Activated CD4-positive, alpha-beta T cell treated with anti-CD3 and anti-CD28 coated beads for 36 hours (primary cell): ENCODE measurements at places on chromosomes 6 and 20.

GRCh38 chr6:90610751-90611542 lies 24.1 kb upstream of the MAP3K7 start:
- peak; percentile 62 for DNase-seq

- no peak for DNase-seq
Observed at GRCh38 chr20:25056690-25057233, 1.2 kb downstream of the ACSS1 start.

GRCh38 chr20:4856022-4856755 lies 134.5 kb downstream of the PRND start:
- no peak for DNase-seq

- DNase-seq = peak; percentile 40
Observed at GRCh38 chr6:47714802-47715201, 16.4 kb downstream of the ADGRF4 start.

- no peak for DNase-seq
Observed at GRCh38 chr20:19047040-19047950, 165.1 kb upstream of the SLC24A3 start.

- DNase-seq = peak; percentile 20
Observed at GRCh38 chr20:56442389-56443365, 25.8 kb upstream of the RTF2 start.

- DNase-seq = peak; percentile 32
Observed at GRCh38 chr6:25053875-25054371, 118.2 kb upstream of the RIPOR2 start.

GRCh38 chr6:53877151-53877550 lies 82.3 kb downstream of the LRRC1 start:
- DNase-seq = no peak

- no peak for DNase-seq
Observed at GRCh38 chr20:34663213-34663943, 13.5 kb downstream of the PIGU start.

DNA sequence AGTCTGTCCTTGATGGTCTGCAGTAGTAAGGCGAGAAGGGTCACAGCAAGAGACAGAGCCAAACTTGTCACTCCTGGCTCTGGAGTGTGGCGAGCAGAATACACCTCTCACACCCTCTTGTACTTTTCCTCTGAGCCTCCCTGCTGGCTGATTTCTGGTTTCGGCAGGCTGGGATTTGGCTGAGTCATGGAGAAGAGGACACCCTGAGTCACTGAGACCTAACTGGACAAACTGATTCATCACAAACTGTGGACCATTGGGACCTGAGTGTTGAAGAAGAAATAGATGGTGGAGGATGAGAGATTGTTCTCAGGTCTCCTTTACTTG lies 101.7 kb downstream of the F13A1 start:
- DNase-seq = no peak

DNA sequence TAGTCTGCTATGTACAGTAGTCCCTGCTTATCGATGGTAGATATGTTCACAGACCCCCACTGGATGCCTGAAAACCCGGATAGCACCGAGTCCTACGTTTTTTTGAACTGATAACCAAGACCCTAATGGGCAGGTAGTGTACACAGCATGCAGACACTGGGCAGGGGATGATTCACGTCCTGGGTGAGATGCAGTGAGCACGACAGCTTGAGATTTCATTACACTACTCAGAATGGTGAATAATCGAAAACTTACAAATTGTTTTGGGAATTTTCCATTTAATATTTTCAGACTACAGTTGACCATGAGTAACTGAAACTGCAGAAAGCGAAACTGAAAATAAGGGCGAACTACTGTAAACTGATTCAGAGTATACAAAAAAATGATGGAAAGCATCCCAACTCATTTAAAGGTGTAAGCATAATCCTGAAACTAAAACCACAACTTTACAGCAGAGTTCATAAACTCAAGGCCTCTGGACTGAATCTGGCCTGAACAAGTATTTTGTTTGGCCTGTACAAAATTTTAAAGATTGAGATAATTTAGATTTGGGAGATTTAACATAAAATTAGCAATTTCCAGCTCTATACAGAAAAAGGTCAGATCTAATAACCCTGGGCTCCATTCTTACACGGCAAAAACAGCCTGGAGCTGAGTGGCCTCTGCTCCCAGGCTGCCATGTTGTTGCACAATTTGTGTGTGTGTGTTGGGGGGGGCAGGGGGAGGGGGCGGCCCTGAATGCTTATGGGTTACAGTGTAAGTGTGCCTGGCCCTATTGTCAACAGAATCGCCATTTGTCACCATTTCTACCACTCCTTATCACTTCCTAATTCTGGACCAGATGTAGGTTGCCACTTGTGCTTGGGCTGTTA lies 34.9 kb downstream of the RNF24 start:
- peak; percentile 65 for DNase-seq

DNA sequence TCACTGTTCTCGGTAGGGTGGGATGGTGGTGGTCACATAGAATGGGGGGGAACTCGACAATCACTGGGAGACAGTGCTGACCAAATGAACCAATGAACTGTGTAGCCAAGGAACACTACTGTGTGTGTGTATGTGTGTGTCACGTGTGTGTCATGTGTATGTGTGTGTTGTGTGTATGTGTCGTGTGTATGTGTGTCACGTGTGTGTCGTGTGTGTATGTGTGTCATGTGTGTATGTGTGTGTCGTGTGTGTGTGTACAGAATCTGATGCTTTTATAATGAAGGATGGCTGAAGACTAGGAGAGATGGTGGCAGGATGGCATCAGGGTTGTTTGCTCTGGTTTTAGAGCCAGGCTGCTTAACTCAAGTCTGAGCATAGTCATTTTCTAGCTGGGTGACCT lies 99.1 kb upstream of the DUSP22 start:
- no peak for DNase-seq

DNA sequence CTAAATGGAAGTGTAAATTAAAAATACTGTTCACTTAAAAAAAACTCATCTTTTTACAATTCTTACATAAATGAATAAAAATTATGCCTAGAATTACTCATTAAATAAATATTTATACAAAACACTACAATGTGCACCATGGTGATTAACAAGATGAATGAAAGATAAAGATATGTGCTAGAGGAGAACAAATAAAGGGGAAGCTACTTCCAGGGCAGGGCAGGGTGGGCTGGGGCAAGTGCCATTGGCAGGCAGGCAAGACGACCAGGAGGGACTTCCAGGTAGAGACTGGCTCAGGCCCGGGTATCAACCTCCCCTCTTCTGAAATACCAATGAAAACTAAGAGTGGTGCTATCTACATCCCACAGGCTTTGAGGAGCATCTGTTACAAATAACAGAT lies 20.4 kb downstream of the PREP start:
- DNase-seq = no peak
